ENCODE measurements at places on chromosomes 2 and 18.

- DNase-seq = no peak
Observed at GRCh38 chr2:10241641-10242430, 60.9 kb upstream of the HPCAL1 start.

GRCh38 chr2:174322746-174323145, 12.0 kb upstream of the SP9 start:
- DNase-seq = no peak

DNA sequence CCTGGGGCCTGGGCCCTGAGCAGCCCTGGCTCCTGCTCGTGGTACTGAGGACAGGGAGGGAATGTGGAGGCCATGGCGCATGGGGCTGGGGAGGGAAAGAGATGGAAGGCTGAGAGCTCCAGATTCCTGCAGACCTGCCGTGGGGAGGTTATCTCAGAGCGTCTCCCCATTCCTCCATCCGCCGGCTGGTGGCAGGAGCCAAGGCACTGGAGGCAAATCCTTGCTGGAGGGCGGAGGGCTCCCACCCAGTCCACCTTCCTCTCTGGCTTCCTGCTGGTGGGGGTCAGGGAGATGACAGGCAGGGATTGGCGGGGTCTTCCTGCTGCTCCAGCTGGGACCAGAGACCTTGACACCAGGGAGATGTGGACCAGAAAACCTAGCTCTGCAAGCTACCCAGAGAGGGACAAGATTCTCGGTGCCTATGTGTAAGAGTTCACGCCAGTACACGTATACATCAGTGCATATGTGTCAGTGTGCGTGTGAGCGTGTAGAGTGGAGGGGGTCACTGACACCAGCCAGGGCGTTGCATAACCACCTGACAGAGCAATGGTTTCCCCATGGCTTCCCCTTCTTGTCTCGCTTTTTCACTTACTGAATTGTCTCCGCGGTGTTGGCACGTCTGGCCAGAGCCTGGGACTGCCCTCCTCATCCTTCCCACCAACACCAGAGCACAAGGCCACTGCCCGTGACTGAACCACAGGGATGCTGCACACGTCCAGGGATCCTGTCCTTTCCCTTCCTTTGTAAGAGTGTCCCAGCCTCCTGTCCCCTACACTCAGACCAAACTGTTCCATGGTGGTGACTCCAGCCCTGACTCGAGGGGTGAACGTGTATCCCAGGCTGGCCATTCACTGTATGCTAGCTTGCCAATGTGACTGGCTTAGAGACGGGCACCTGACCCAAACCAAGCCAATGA, 15.8 kb upstream of the SEMA4C start:
- DNase-seq = no peak

DNA sequence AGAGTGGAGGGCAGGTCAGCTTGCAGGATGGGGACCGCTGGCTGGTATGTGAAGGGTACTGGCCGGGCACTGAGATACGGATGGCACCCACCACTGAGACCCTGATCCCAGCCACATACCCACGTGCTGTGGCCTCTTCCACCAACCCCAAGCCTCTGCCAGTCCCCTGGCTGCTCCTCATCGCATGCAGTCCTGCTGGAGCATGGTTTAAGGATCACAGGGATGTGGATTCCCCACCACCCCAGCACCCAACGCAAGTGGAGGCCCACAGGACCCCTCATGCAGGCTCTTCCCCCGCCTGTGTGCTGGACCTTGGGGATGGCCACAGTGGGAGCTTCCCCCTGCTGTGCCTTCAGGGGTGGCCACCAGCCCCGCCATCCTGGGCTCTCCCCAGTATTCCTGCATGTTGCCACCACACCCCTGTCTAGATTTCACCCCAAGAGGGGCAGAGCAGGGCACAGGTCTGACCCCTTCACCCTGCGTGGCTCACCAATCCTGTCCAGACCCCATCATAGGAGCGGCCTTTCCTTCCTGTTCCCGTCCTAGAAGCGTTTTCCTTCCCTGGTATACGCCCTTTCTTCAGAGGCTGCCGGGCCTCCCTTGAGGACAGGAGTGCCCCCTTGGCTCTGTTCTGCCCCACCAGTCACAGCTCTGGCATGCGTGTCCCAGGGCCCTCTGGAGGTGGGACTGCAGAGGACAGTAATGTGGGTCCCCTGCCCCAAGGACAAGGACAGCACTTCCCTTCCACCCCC, 18.3 kb downstream of the MLPH start:
- DNase-seq = no peak

DNA sequence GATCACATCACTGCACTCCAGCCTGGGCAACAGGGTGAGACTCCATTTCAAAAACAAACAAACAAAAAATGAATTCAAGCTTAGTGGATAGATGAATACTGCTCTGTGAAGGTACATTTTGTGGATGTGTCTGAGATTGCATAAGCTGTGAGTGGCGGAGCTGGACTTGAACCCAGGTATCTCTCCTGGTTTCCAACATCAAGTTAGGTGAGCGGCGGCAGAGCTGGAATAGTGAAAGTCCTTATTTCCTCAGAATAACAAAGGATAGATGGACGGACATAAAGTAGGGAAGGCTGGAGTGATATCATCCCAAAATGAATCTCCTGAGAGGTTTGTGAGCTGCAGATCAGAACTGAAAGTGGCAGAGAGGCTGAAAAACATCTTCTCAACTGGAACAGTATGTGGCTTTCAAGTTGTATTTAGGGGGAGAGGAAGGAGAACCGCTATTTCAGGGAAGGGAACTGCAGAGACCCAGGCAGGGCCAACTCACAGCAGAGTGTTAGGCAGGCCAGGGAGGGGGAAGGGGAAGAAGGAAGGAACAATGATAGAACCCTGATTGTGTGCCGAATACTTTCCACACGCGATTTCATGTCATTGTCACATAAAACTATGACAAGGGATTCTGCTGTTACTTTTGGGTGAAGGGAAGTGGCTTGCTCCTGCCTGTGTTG, 106.2 kb downstream of the LPIN1 start:
- DNase-seq = no peak

DNA sequence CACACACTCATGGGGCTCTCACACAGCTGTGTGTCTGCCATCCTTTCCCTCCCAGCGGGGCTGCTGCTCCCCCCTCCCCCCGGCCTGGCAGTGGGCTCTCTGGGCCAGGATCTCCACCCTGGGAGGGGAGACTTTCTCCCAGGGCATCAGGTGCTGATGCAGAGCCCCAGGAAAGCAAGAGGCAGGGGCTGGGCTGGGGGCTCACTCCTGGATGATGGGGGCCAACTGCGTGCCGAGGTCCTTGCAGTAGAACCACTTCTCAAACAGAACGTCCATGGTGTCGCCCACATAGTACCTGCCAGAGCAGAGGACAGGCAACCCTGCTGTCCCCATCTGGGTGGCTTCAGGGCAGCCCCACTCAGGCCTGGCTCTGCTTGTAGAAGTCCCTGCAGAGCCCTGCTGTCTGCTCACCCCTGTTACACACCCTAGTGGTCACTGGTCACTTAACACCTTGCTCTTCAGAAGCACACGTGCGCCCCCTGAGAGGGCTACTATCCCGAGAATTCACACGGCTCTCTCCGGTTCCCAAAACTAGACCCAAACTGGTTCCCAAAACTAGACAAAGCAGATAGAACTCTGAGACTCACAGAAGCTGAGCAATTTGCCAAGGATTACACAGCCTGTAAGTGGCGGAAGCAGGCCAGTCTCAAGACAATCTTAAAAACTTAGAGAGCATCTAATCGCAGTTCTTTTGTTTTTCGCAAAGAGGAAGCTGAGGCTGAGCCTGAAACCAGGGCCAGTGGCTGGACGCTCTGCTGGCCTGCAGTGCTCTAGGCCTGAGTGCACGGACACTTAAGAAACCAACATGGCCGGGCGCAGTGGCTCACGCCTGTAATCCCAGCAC, 6.6 kb upstream of the OXER1 start:
- DNase-seq = no peak

GRCh38 chr18:11883153-11883552, 25.0 kb downstream of the MPPE1 start:
- peak; percentile 35 for DNase-seq

DNA sequence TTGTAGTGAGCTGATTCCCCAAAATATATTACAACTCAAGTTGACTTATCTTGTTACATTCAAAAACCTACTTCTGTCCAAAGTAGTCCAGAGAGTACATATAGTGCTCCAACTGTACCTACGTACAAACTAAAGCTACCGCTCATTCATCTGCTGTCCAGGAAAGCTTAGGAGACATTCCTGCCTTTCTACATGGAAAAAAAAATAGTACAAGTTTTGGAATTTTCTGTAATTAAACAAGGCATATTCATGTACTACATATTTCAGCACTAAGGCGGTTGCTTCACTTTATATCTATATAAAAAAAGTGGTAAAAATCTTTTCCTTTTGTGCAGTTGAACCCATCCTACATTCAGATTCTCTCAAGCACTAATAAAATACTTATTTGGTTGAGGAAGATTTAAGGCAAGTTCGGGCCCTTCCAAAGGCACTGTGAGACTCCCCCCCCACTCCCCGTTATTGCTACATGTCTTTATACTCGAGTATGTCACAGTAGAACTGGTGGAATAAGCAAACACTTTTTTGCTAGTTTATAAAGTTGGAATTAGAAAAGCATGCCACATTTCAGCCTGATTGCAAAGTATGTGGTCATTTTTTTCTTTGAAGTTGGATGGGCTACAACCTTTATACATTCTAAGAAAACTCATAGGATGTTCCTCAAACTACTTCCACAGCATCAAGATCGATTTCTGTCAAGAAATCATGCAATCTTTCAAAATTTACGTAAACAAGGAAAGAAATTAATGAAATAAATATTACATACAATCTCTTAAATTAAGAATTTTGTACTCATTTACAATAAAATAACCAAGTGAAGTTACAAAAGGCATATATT, 3.7 kb downstream of the ZFP36L2 start:
- DNase-seq = no peak

DNA sequence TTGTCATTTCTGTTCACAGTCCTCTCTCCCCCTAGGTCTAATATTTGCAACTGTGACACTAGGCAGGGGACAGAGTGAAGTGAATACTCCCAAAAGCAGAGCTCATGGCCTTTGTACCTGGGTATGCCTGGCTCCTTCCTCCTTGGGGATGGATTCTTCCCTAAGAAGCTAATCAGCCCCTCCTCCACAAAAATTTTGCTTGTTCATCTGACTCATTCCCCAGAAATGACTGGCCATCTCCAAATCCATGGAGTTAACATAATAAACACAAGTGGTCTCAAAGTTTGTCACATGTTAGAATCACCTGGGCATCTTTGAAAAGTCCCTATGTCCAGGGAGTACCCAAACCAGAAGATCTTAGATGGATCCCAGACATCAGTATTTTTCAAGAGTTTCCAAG, 65.3 kb downstream of the SUCLG1 start:
- DNase-seq = no peak

- no peak for DNase-seq
Observed at GRCh38 chr2:106075048-106075447, 119.1 kb downstream of the UXS1 start.
